ENCODE measurements at places on chromosomes 2 and 18.

DNA sequence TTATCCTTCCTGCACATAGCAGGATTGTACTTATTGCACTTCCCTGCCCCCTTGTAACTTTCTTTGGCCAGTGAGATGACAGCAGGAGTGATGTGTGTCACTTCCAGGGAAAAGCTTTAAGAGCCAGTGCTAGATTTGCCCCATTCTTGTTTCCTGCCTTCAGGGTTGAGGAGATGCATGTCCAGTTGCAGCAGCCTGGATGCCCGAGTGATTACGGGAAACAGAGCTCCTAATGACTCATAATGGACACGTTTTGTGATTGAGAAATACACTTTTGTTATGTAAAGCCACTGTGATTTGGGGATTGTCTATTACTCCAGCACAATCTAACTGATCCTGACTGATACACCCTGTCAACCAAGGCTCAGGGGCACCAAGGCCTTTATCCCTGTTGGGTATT, 5.0 kb upstream of the TET3 start:
- DNase-seq: no peak

DNA sequence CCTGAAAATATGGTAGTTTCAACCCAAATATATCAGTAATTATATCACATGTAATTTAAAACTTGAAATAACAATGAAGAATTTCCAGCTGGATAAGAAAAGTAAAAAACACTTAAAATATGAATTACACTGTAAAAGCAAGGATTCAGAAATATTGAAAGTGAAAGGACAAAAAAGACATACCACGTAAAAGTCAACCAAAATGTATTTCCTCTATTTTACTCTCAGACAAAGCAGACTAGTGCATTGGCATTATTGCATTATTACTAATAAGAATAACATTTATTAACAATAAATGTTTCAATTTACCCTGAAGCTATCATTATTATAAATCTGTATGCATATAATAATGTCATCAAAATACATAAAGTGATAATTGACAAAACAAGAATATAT, 445.1 kb upstream of the TRIB2 start:
- DNase-seq: no peak

DNA sequence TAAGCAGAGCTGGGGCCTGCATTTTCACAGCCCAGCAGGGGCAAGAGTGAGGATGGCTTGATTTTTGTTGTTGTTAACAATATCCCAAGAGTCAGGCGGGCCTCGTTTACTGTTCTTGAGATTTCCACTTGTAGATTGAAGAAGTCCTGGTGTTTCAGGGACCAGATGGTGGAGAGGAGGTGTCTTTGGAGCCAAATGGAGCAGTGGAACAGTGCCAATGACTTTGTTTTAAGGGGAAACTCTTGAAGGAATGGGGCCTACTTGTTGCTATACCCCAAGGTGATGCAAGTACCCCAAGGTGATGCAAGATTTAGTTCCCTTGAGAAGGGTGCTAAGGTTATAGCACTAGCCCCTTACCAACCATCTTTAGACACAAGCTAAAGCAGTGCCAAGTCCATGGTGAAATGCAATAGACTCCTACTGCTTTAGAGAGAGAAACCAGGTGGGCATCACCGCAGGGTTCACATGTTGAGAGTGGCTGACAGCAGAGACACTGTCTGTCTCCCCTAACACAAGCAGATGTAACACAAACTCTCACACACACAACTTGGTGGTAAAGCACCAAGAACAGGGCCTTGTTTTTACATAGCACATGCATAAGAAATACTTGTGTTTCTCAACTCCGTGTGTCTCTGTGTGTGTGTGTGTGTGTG, 44.0 kb downstream of the HK2 start:
- no peak for DNase-seq

GRCh38 chr2:70516596-70516995, 37.0 kb downstream of the TGFA start:
- DNase-seq: no peak

GRCh38 chr18:43275546-43275945, 1.7 kb downstream of the SYT4 start:
- no peak for DNase-seq

- DNase-seq: no peak
These were observed 24.3 kb downstream of the SMAD7 start for GRCh38 chr18:48926420-48926857.

DNA sequence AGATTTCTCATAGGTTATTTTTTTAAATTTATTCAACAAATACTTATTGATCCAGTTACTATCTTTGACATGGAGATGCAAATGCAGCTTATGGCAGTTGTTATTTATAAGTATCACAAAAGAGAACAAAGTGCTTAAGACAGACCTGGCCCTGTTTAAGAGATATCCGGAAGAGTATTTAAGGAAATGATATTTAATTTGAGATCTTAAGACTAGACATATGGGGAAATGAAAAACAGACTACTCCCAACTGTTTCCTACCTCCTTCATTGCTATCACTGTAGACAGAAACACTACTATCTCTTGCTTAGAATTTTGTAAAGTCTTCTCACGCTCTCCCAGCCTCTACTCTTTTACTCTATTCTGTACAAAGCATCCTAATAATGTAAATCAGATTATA, 36.0 kb downstream of the RPRD1A start:
- DNase-seq: no peak

- DNase-seq: no peak
These were observed 30.1 kb downstream of the ITGA6 start for GRCh38 chr2:172457536-172457935.

Measured in NCI-H2107 (cell line).